IPS-NIHi11 (cell line): ENCODE measurements at places on chromosomes 12 and 14.

DNA sequence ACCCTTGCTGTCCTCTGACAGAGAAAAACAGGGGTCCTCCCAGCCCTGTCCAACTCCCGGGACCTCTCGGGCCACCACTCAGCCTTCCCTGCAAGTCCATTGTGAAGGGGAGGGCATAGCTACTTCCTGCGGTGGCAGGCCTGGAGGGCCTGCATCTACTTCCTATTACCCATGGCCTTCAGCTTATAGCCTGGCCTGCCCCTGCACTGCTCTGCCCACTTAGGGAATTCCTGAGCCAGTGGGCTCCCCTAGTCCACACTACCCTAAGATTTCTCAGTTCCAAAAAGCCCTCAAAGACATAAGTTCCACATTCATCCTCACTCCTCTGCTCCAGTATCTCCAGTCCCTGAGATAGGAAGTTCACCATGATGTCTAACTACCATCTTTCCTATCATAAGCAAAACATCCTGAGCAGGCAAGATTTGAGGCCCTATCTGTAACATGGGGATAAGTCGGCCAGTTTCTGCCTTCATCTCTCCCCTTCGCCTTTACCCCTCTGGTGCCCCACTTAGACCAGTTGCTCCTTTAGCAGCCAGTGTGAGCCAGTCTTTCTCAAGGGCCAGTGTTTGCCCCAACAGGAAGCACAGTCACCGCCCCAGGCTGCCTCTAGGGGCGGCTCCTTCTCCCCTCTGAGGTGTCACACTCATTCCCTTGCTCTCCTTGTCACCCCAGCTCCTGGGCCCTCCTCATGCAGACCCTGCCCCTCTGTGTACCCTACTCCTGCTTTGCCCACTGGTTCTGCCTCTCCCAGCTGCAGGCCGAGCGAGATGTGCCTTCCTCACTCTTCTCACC, 10.9 kb downstream of the HDAC7 start:
- DNase-seq, result no peak

DNA sequence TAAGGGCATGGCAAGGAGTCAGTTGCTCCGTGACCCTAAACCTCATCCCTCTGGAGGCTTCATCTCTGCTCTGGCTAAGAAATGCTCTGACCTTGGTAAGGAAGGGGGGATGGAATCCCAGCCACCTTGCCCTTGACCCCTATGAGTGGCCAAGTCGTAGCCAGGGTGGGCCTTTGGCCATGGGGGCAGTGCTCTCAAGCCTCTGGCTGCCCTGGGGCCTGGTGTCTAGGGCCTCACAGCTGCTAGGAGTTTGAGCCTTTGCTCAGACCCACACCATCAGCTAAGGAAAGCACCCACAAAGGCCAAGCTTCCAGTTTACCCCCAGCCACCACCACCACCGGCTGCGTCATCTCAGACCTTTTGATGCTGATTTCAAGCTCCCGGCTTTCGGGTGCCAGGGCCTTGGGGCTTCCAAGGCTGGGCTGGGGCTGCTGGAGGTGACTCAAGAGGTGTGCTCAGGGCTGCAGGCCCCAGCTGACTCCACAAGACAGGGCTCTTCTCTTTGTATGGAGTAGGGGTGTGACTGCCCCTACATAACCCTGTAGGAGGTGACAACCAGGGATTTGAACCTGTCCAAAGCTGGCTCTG, 3.7 kb downstream of the ASB2 start:
- no peak for DNase-seq

GRCh38 chr12:26810330-26810729, 22.7 kb downstream of the ITPR2 start:
- peak; percentile 34 for DNase-seq

DNA sequence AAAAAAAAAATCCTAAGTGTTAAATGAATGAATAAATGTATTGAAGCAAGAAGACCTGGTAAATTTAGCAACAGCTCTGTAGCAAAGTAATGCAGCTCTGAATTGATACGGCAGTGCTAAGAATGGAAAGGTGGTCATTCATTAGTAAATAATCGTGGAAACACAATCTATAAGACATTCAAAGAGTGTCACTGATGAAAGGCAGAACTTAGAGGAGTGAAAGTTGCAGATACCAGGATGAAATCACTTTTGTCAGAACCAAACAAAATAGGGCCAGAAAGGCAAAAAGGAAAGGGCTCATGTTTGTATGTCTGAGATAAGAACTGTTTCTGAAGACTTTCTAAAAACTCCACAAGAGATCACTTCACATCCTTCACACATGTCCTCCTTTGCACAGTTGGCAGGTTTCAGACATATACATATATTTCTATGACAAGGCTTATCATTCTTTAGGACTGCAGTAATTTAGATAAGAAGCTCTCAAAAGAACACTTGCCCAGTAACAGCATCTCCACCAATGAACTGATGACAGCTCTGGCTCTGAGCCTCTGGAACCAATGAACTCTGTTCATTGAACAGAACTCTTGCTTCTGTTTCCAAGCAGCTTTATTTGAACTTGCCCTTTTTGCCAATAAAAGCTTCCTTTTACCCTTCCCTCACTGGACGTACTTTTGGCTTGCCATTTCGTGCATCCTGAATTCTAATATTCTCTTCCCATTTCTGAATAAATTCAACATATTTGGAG, 4.2 kb upstream of the LRR1 start:
- DNase-seq, result no peak

DNA sequence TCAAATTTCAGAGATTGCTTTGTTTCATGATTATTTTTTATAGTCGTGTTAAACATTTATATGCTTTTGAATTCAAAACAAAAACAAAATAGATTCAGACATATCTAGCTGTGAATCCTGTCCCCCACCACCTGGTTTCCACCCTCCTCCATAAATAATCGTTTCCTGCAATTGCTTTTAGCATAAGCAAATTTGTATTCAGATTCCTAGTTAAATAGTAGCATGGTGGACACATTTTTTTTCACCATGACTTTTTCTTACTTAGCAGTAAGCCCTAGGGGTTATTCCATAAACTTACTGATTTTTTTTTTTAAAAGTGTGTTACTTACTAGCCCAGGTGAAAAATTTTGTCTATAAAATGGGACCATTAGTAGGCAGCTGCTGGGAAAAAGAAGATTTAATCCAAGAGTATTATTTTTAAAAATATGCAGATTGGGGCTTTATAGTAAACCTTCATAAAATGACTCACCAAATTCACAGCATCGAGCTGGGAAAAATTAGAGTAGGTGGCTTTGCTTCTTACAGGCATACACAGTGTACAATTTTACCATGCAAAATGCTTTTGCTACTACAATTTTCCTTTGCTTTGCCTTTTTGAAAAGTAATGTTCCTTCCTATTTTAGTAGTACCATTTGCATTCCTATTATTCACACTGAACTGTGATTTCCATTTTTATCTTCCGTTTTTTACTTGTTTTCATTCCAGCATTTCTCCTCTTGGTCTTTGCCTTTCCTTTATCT, 117.8 kb downstream of the BTG1 start:
- no peak for DNase-seq

GRCh38 chr12:106131676-106132075, 7.1 kb downstream of the NUAK1 start:
- DNase-seq, result no peak

GRCh38 chr14:100056964-100057795, 8.0 kb upstream of the EVL start:
- peak; percentile 45 for DNase-seq

GRCh38 chr14:104544362-104544961, 35.1 kb upstream of the C14orf180 start:
- no peak for DNase-seq

DNA sequence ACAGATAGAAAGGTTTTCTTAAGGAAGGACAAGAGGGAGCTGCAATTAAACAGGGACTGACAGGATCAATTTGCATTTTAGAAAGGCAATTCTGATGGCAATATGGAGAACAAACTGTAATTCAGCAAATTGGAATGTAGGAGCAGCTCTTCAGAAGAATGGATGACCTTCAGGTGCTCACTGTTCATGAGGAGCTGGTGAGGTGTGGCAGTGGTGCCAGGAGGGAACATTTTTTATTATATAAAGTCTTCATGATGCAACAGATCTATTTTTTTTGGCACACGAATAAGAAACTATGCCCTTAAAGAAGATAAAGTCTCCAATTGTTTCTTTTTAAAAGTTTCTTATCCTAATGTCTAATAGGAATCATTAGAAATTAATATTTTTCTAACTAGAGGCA, 151.7 kb downstream of the SLC38A4 start:
- DNase-seq, result no peak

DNA sequence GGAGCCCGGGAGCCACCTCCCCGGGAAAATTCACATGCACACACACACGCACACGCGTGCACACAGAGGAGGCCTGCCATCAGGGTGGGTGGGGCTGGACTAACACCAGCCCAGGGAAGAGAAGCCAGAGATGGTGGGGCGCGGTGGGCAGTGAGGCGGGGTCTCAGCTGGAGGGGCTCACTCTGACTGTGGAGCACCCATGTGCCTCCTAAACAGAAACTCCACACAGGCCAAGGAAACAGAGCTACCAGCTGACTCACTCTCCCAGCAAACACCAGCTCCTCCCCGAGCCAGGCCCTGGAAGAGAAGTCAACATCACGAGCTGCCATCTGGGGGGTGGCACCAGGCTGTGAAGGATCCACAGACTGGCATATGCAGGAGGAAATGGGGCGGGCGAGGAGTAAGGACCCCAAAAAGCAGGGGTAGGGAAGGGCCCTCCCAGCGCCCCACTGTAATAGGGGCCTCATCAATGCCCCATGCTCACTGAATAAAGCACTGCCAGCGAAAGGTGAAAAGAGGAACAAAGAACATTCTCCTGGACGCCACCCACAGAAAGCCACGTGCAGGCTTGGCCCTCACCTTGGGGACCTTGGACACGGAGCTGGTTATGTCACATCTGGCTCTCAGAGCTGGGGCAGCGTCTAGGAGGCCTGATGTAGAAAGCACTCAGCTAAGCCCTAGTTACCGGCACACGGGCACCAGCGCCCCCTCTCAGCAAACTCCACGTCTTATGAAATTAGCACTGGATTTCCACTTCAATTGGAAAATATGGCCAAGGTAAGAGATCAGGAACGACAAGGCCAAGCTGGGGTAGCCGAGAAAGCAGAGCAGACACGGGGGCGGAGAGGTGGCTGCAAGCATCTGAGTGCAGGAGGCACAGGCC, 8.4 kb upstream of the INF2 start:
- no peak for DNase-seq

GRCh38 chr12:87444039-87444438, 585.2 kb downstream of the C12orf50 start:
- no peak for DNase-seq

DNA sequence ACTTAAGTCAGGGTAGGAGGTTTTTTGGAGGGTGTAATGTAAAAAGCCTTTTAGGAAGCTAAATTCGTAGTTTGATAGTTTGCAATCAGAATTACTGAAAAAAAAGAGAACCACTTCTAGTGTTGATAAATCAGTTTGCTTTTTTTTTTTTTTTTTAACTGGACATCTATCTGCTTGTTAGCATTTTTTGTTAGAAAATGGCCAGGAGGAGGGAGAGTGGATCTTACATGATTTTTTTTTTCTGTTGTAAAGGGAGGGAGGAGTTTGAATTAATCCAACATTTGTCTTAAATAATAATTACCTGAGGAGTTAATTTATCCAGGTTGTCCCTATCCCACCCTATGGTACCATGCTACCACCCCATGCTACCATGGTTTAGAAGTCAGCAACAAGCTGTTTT, 1.2 kb downstream of the FBXO34 start:
- no peak for DNase-seq

DNA sequence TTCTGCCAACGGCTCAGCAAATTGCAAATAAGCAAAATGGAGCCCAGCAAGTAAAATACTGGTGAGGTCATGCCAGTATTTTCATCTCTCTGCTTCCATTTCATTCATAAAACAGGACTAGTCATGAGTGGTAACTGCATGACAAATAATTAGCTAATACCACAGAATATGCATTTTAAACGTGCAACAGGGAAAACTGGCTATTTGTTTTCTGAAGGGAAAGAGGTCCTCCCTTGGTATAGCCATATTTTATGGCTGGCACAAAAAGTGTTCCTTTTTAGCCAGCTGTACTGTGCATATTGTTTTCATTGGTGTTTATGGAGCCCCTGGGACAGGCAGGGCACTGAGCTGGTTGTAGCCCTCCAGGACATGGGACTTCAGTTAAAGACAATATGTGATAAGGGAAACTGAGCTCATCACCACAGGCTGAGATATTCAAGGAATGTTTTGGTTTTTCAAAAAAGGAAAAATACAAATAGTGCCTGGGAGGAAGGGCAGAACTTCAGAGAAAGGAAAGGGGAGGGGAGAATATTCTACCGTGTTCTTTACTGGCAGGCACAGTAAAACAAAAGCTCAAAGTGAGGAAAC, 26.1 kb upstream of the FOXN3 start:
- DNase-seq, result no peak

GRCh38 chr12:110254971-110255540, 26.0 kb upstream of the ATP2A2 start:
- DNase-seq, result no peak

DNA sequence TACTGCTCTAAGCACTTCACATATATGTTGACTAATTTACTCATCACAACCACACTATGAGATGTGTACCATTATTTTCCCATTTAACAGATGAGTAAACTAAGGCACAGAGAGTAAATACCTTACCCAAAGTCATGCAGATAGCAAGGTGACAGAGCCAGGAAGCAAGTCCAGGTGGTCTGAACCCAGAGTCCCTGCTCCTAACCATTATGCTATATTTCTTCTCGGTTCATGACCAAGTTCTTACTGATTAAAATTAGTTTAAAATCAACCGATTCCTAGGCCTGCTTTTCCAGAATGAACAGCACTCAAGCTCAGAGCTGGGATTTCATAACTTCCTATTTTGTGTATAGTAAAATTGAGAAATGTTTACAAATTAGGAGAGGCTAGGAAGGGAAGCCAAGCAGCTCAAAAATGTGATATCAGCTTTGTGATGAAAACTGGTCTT, 85.5 kb upstream of the EGLN3 start:
- no peak for DNase-seq

DNA sequence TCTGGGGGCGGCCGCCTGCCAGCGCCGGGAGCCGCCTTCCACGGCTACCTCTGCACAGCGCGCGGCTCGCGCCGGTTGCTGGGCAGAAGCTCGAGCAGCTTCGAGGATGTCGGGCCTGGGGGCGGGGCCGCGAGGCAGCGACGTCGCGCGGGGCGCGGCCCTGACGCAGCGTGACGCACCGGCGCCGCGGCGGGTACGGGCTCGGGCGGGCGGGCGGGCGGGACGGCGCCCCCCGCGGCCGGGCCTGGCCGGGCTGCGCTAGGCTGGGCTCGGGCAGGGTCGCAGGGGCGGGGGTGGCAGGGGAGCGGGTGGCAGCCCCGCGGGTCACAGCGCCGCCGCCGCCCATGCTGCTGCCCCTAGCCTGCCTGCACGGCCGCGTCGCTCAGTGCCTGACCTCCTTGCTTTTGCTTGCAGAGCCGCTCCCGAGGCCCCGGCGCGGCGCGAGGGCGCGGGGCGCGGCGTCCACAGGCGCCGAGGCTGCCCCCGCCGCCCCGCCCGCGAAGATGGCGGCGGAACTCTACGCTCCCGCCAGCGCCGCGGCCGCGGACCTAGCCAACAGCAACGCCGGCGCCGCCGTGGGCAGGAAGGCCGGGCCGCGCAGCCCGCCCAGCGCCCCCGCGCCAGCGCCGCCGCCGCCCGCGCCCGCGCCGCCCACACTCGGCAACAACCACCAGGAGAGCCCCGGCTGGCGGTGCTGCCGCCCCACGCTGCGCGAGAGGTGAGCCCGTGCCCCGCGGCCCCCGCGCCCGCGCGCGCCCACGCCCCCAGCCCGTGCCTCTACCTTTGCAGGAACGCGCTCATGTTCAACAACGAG, at the start of gene BTBD6:
Gene BTBD6 (plus strand): TSS at position 166 of the 814 bp plus-strand sequence. CDS start 179 bp downstream, at position 345.
- DNase-seq, result peak; percentile 98

GRCh38 chr12:59500335-59500734, 95.5 kb upstream of the SLC16A7 start:
- DNase-seq, result no peak
